ENCODE measurements at places on chromosomes 11 and 22.

- DNase-seq = no peak
Measured at GRCh38 chr11:74681686-74682651, 49.3 kb downstream of the CHRDL2 start.

DNA sequence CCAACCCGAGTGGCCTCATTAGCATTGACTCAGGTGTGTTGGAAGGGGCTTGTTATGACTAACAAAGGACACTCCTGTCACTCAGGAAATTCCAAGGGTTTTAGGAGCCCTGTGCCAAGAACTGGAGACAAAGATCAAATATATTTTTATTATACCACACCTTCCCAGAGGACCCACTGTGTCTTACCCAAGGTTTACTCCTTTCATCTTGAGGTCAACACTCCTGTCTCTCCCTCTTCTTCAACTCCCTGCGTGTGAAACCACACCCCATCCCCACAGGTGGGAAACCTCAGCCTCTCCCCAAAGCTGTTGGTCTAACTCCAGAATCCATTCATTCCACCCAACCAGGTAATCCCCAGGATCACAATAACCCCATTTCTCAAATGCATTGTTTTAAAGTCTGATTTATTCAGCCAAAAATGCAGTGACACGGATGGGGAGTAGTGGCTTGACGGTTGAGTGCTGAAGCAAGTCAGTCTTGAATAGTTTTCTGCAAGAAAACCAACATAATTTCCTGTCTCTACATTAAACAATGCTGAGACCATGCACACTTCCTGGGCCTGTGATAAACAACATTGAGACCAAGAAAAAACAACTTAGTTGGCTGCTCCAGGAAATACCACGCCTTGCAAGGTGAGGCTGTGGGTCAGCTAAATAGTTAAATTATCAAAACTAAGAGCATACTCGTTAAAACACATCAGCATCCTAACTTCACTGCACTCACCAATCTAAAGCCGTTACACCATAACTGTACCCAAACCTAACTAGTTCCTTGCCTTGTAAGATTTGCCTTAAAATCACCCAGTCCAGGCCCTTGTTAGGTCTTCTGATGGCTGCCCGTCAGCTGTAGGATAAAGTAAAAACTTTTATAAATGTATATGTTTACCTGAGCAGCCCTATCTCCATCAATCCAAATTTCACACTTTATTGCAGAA is 38.5 kb upstream of the SPON1 start:
- DNase-seq = no peak

DNA sequence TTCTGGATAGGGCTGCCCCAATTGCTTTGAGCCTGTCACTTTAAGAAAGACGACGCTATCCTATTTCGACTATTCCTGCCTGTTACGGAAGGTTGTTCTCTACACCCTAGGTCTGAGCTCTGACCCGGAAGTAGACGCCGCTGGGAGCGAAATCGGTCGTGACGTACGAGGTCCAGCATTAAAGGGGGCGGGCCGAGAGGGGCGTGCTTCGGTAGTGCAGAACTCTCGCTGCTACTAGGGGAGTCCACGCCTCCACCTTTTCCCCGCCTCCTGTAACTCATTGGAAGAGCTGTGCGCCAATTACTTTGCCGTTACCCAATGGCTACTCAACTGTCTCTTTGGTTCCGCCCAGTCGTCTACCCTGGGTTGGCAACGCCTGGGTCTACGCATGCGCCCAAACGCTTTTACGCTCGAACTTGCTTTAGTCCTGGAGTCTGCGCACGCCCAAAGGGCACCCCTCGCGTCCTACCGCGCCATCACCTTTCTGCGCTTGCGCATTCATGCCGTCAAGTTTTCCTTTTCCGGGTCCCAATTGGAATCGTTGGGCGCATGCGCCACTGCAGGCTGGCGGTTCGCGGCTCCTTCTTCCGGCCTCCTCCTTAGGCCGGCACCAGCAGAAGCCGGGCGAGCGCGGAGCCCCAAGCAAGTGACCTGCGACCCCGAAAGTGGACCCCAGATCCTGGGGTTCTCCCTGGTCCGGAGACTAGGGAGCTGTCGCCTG is at the start of gene PCNX3:
TSS of gene PCNX3 (plus strand) at position 548 of the 721 bp plus-strand sequence. CDS start 536 bp downstream, outside the sequence.
- peak; percentile 100 for DNase-seq

DNA sequence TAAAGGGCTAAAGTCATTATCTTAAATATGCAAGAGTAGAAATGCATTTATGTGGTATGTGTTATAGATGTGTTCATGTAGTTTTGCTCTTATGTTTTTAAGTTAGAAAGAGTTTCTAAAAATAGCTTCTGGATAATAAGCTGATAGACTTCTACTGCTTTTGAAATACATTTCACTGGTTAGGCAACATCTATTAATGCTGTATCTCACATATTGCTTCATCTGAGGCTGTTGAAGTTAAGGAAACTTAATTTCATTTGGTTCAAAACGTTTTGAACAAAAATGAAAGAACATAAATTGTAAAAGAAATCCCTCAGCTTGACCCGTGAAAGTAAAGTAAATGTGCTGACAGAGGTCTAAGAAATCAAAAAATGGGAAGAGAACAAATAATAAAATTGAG is 164.0 kb upstream of the CTSC start:
- no peak for DNase-seq

- DNase-seq = no peak
Measured at GRCh38 chr11:57357856-57358255, 19.7 kb downstream of the P2RX3 start.

DNA sequence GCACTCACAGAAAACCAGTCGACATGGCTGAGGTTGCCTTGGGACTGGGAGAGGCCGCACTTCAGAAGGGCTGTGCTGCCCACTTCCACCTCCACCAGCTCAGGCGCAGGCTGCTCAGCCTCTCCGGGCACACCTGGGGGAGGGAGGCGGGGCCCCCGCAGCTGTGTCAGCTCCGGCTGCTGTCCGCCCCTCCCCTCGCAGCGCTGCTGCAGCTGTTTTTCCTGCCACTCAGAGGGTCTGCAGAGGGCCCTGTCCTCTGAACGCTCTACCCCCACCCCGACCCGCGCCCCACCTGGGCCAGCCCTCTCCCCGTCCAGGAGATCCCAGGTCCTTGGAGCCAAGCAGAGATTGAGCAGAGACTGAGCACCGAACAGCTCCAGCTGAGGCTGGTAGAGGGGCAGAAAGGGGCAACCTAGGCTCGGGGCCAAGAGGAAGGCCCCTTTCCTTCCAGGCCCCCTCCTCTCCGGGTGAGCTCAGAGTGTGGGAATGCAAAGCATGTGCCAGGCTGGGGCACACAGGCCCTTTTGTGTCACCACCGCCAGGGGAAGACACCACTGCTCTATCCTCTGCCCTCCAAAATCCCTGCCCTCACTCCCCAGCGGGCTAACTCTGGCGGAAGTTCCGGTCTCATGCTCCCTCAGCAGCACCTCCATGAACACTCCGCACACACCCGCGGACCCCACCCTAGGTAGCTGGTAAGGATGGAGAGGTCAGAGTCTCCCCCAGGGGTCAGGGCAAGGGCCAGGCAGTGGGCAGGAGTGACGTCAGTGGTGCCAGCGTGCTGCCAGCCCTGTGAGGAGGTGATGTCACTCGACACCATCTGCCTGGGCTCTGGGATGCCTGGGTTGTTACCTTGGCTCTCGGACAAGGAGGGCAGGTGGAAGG is 1.6 kb downstream of the MCAM start:
- peak; percentile 51 for DNase-seq

DNA sequence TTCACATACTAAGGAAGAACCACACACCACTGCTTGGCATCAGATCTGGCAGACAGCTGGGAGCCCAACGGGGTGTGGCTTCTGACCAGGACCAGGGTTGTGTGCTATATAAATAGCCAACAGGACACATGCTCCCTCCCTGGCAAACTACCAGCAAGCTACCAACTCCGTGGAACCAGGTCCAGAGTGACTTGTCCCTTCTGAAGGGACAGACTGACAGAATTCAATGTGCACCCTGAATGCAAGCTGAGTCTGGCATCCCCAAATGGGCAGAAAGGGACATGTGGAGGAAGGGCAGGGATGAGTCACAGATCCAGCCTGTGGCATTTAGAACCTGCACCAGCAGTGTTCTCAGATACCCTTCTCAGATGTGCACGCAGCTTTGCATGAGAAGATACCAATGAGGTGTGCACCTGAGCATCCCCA is 92.9 kb downstream of the MICAL3 start:
- no peak for DNase-seq

DNA sequence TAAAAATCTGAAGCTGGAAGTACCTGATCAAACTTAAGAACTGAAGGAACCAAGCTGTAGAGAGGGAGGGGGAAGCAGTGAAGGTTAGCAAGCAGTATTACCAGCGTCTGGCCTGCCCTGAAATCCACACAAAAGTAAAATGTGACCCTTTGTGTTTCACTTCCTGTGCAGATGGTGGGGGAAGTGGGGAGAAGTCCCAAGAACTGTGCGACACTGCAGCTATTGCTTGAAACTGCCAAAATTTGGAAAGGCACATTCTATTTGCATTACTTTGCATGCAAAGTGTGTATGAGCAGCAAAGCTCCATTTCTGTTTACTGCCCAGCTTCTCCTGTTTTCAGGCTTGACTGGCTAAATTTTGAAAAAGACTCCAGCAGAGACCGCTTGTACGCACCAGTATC is 72.1 kb upstream of the BMAL1 start:
- DNase-seq = no peak

GRCh38 chr22:16932577-16932976 is 75.4 kb downstream of the GAB4 start:
- no peak for DNase-seq

- DNase-seq = no peak
Measured at GRCh38 chr22:47073075-47073474, 310.6 kb downstream of the TBC1D22A start.

DNA sequence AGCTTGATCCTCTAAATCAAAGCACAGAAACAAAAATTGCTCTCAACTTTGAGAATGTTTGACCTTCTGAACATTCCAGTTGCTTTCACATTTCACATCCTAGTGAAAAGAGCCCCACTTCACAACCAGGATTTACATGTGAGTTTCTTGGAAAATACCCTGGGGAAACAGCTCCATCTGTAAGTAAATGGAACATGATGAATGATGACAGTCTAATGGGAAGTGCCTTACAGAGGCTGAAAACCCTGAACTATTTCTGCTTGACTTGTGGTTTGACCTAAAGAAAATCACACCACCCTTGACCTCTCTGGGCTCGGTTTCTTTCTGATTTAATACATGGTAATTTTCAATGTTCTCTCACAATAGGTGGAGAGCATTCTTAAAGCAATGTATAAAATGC is 499.4 kb upstream of the API5 start:
- no peak for DNase-seq

- DNase-seq = no peak
Measured at GRCh38 chr11:12544986-12545775, 129.0 kb upstream of the TEAD1 start.

- DNase-seq = no peak
Measured at GRCh38 chr11:13038366-13038765, 29.2 kb downstream of the RASSF10 start.

DNA sequence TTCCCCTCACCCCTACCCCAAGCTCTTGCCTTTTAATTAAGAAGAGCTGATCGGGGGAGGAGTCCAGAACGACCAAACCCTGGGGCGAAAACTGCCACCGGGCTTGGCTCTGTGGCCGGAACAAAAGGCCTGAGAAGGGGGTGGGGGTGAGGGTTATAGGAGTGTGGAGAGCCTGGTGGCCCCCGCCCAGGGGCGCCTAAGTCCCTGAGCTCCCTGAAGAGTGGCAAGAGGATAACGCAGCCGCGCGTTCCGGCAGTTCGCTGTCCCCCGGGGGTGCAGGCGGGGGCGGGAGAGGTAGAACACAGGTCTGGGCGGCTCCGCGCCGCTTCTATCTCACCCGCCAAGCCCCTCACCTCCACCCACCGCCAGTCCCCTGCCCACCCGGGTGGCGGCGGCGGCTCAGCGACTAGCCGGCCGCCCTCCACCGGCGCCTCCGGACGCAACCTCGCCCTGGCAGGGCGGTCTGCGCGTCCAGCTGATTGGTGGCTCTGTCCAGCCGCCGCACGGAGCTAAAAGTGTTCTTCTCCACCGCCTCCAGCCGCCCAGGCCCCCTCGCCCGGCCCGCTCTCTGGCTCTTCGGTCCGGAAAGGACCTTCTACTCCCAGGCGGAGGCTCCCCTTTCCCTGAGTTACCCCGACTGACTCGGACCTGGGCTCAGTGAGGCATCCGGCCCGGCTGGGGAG is 18.7 kb upstream of the BDNF start:
- DNase-seq = no peak

DNA sequence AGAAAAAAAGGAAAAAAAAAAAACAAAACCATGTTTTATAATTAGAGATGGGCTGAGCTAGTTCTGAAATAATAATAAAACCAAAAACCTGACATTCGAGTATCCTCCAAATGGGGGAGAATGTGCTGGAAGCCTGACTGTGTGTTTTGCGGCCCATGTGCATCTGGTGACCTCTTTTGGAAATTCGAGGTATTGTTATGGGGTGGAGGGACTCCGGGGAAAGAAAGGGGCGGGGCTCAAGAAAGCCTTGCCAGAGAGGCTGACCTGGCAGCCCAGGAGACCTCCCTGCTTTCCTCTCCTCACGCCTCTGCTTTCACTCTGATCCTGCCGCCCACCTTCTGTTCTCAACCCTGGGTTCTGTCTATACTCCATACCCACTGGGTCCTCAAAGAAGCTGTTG is 72.9 kb downstream of the CTTN start:
- DNase-seq = no peak

- DNase-seq = no peak
Measured at GRCh38 chr11:44618561-44619425, 53.3 kb downstream of the CD82 start.

GRCh38 chr11:18027475-18027874 is 14.6 kb upstream of the SERGEF start:
- no peak for DNase-seq

DNA sequence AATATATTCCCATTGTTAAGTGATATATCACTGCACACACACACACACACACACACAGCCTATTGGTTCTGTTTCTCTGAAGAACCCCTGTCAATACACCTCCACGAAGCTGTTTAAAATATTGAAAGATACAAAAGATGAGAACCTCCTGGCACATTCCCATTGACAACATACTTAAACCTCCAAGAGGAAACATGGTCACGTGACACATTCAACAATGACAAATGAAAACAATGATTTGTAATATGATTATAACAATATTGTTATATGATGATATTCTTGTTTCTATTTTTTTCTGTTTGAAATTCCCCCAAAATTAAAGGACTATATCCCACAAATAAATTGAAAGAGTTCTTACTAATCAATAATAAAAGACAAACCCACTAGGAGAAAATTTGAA is 1344.9 kb downstream of the BRD1 start:
- DNase-seq = no peak

GRCh38 chr11:23138761-23139160 is 278.5 kb upstream of the CCDC179 start:
- DNase-seq = no peak

DNA sequence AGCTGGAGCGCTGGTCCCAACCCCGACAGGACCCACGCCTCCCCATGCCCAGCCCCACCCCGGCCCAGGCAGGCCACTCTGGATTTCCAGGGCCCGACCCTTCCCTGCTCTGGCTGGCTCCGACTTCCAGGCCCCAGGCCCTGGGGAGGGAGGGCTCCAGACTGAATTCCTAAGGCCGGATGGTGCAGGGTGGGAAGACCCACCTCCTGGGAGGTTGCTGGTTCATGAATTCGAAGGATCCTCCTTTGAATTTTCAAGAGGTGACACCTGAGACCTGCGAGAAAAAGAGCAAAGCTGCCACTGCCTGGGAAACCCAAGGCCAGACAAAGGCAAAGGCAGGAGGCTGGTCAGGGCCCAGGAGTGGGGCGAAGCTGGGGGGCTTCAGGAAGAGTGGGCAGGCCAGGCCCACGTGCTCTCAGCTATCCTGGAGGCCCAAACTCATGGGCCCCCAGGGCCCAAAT is 47.0 kb upstream of the LINC01488 start:
- DNase-seq = no peak

GRCh38 chr11:83006877-83007330 is 64.8 kb downstream of the RAB30 start:
- DNase-seq = no peak

All from CD4-positive, alpha-beta T cell treated with Interferon alpha-2 for 1 hour (primary cell).